Activated CD8-positive, alpha-beta T cell treated with anti-CD3 and anti-CD28 coated beads for 36 hours (primary cell): ENCODE measurements at places on chromosomes 3 and 15. TPM values are rescaled to one million over a fixed set of nuclear protein-coding genes. Genes with fewer than 3 reads are reported as not detected.

The ZNF445 gene
- 18.4 TPM for total RNA-seq

The TMEM115 gene
- 15.2 TPM for total RNA-seq

The GOLGA8M gene
- total RNA-seq = 0.99 TPM

The GMNC gene
- not detected for total RNA-seq

- no peaks in the 10 kb centered on the region for H3K36me3 ChIP-seq
- no peak overlapping the region for H3K4me3 ChIP-seq
- no peaks in the 10 kb centered on the region for H3K4me1 ChIP-seq
- no peak overlapping the region for H3K27ac ChIP-seq
Observed at GRCh38 chr3:6732807-6733206, 128.1 kb upstream of the GRM7 start.

- H3K4me3 ChIP-seq = no peak overlapping the region
- H3K4me1 ChIP-seq = no peaks in the 10 kb centered on the region
- DNase-seq = no peak
- no peaks in the 10 kb centered on the region for H3K36me3 ChIP-seq
- peaks cover 4% of the 10 kb centered on the region for H3K27me3 ChIP-seq
Observed at GRCh38 chr3:61464518-61465140, 96.7 kb upstream of the PTPRG start.

- H3K4me1 ChIP-seq = peaks cover 75% of the 10 kb centered on the region
- no peak for DNase-seq
- H3K4me3 ChIP-seq = no peak overlapping the region
- no peaks in the 10 kb centered on the region for H3K27me3 ChIP-seq
- H3K36me3 ChIP-seq = peaks cover 72% of the 10 kb centered on the region
Observed at GRCh38 chr3:129114455-129114854, 7.1 kb downstream of the RAB43 start.

DNA sequence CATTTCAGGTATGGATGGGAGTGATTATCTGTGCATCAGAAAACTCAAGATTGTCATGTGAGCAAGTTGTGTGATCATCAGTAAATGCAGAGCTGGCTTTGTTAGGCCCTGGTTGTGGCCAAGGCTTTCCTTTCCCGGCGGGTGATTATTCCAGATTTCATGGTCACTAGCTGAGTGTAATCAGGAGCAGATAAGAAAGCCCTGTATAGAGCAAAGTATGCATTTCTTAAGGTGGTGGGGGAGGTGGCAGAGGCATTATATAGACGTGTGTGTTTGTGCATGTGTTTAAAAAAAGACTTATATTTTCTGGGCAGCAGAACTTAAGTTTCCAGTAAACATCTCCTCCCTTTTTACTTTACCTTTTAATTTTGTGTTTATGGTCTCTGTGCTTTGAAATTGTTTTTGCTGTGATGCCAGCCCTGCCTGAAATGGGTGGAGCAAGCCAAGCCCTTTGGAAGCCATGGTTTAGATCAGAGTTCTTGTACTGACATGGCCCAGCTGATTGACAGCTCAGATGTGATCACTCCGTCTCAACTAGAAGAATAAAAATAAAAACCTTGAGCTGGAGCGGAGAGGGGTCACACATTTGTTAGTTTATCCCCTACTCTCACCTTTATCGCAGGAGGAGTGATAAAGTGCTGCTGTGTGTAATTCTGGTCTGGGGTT, 22.2 kb downstream of the SMAD3 start:
- H3K27ac ChIP-seq = no peak overlapping the region
- H3K4me1 ChIP-seq = peaks cover 94% of the 10 kb centered on the region
- no peak overlapping the region for H3K4me3 ChIP-seq
- H3K36me3 ChIP-seq = peaks cover 8% of the 10 kb centered on the region
- H3K27me3 ChIP-seq = no peaks in the 10 kb centered on the region

- H3K4me1 ChIP-seq = peaks cover 51% of the 10 kb centered on the region
- peak; percentile 85 for DNase-seq
- H3K27me3 ChIP-seq = no peaks in the 10 kb centered on the region
Observed at GRCh38 chr3:196639483-196640296, at the start of gene NRROS. Gene NRROS, plus strand, starts transcription at chr3:196639694. Its CDS starts 14,846 bp downstream, at chr3:196654540.

- no peak overlapping the region for H3K4me3 ChIP-seq
- peaks cover 24% of the 10 kb centered on the region for H3K4me1 ChIP-seq
- H3K27me3 ChIP-seq = no peaks in the 10 kb centered on the region
Observed at GRCh38 chr3:114880078-114880477, 267.0 kb downstream of the ZBTB20 start.

DNA sequence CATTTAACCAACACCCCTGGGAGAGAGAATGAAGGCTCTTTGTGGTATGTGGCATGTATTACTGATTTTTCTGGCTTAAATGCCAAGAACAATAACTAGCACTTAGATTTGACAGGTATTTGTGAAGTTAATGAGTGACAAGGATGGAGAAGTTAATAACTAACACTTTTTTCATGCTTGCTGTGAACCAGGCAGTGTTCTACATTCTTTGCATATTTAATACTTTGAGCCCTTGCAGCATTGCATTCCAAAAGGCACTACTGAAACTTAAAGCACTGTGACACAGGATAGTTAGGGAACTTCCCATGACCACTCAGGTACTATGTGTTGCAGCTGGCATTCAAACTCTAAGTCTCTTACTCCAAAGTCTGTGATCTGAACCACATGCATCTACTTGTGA, 650.6 kb downstream of the ZPLD1 start:
- no peaks in the 10 kb centered on the region for H3K27me3 ChIP-seq
- DNase-seq = no peak
- H3K36me3 ChIP-seq = no peaks in the 10 kb centered on the region
- no peak overlapping the region for H3K27ac ChIP-seq
- no peaks in the 10 kb centered on the region for H3K4me1 ChIP-seq

DNA sequence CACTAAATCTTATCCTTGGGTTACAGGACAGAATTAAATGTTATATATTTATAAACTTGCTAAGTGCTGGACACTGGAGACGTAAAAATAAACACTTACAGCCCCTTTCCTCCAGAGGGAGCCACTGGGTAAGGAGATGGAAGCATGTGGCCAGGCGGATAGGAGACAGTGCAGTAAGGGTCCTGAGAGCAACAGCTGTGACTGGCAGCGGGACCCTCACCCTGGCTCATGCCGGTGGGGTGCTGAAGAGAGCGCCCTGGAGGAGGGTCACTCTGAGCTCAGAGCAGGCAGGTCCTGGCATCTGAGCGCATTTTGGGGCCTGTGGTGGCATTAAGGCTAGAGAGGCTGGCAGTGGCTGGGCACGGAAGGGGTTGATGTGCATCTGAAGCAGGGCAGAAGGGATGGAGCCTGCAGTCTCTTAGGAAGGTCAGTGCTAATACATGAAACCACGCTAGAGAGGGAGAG, 16.0 kb downstream of the SEC61A1 start:
- no peaks in the 10 kb centered on the region for H3K27me3 ChIP-seq
- H3K4me3 ChIP-seq = no peak overlapping the region
- H3K4me1 ChIP-seq = peaks cover 3% of the 10 kb centered on the region
- peaks cover 46% of the 10 kb centered on the region for H3K36me3 ChIP-seq
- H3K27ac ChIP-seq = peak overlapping the region; percentile 64

DNA sequence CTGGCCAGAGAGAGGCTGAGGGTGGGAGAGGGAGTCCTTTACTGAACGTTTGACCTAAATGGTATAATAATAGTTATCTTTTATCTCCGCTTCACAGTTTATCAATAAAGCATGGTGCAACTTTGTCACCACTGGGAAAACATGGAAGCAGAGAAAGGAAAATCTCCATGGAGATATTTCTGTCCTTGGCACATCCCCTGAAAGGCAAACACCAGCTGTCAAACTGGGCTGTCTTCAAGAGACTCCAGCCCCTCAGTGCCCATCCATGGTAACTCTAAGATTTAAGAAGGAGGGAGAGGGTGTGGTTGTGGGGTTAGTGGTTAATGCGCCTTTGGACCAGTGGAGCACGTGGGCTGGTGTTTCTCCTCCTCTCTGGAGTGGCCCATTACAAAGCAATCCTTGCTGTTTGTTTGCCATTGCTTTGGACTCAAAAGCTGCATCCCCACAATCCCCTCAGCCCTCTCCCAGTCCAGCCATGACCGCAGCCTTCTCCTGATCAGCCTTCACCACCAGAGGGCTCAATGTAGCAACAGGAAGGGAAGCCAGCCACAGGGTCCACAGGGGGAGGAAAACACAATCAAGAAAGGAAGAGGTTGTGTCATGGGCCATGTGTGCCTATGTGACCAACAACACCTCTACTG, 38.2 kb upstream of the FAM174B start:
- no peaks in the 10 kb centered on the region for H3K36me3 ChIP-seq
- no peaks in the 10 kb centered on the region for H3K4me1 ChIP-seq
- H3K4me3 ChIP-seq = no peak overlapping the region
- H3K27ac ChIP-seq = no peak overlapping the region
- H3K27me3 ChIP-seq = no peaks in the 10 kb centered on the region
- peak; percentile 10 for DNase-seq

DNA sequence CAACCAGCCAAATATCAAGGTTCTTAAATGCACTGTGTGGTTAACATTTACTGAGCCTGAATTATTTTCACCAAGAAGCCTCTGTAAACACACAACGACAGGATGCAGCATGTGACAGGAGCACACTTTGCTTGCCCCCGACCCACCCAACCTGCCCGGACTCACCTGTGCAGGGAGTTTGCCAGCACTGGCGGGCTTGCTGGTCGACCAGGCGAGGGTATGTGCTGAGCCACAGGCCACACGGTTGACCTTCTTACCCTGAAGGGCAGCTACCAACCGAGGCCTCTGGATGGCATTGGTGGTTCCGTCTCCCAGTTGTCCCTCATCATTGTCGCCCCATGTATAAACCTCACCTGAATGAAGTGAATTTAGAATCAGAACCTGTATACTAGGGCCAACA, 25.7 kb upstream of the OCA2 start:
- no peak overlapping the region for H3K27ac ChIP-seq
- no peaks in the 10 kb centered on the region for H3K27me3 ChIP-seq
- no peak for DNase-seq
- H3K4me3 ChIP-seq = no peak overlapping the region
- H3K36me3 ChIP-seq = peaks cover 13% of the 10 kb centered on the region

DNA sequence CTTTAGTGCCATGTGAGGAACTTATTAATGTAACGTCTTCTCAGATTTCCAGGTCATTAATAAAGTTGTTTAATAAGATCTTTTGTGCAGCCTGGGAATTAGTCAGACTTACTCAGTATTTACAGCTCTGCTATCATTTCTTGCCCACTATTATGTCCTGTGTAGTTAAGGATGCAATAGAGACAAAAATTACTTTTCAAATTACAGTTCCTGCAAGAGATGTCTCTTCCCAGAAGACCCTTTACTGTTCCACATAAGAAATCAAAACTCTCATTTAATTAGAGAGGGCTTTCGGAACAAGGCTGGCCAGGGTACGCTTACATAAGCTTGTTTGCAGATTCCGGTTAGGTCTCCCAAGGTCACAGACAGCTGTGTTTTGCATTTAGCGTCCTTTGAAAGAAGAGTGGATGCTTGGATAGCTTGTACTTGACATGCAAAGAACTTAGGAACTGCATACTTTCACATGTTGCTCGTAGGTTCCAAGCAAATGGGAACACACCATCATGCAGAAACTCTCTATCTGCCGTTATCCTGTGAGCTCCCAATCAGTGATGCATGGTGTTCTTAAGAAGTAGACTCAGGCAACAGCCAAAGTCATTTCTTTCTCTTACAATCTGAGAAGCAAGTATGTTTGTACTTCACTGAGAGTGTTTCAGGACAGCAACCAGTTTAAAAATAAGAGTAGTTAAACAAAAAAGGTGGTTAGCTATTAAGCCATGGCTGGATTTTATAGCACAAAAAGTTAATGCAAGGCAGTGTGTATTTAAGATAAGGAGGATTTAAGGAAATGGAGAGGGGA, 37.4 kb downstream of the FILIP1L start:
- H3K4me1 ChIP-seq = peaks cover 42% of the 10 kb centered on the region
- H3K27ac ChIP-seq = peak overlapping the region; percentile 64
- H3K27me3 ChIP-seq = no peaks in the 10 kb centered on the region
- H3K4me3 ChIP-seq = no peak overlapping the region

DNA sequence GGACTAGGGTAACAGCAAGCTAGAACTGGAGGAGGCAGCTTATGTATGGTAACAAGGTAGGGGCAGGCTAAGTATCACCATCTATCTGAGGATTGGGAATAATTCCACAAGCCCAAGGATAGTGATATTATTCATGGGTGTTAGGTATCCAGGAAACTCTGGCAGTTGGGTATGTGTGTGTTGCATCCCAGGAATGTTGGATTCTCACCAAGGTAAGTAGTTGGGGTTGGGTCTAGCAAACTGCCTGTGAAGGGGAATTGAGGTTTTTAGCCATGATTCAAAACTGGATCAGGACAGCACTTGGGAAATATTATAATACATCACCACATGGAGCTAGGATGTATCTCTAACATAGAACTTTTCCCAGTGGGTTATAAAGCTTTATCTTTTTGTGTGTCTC, 626.4 kb upstream of the GOLIM4 start:
- no peaks in the 10 kb centered on the region for H3K4me1 ChIP-seq
- no peaks in the 10 kb centered on the region for H3K36me3 ChIP-seq

- no peak overlapping the region for H3K4me3 ChIP-seq
- DNase-seq = no peak
- H3K36me3 ChIP-seq = peaks cover 17% of the 10 kb centered on the region
- no peaks in the 10 kb centered on the region for H3K27me3 ChIP-seq
- H3K4me1 ChIP-seq = no peaks in the 10 kb centered on the region
Observed at GRCh38 chr3:33547101-33547500, 106.9 kb upstream of the UBP1 start.

DNA sequence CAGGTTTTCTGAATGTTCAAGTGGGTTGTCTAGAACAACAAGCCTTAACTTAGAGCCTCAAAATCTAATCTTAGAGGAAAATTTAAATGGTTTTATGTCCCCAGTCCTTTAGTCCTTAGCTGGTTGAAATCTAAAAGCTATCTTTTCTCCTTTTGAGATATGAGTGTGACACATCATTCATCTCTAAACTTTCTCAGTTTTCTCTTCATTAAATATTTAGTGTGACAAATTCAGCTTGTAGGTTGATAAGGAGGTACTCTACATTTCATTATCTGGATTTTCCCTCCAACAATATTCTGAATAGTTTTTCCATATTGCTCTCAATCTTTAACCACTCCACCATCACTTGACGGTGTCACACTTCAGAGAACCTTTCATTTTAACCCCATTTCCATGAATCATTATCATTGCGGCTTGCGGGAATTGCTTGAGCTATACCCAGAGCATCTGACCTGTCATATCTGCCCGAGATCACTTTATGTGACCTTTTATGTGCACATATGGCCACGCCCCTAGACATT, 16.1 kb upstream of the ATP8B4 start:
- DNase-seq = peak; percentile 76
- H3K36me3 ChIP-seq = peaks cover 15% of the 10 kb centered on the region
- H3K4me3 ChIP-seq = peak overlapping the region; percentile 24
- peaks cover 45% of the 10 kb centered on the region for H3K4me1 ChIP-seq
- H3K27me3 ChIP-seq = peaks cover 2% of the 10 kb centered on the region
- peak overlapping the region; percentile 94 for H3K27ac ChIP-seq
